ENCODE measurements at places on chromosomes 5 and 9. TPM values are rescaled to one million over a fixed set of nuclear protein-coding genes. Genes with fewer than 3 reads are reported as not detected.

GRCh38 chr5:9722601-9723180 is 92.5 kb upstream of the TAS2R1 start:
- H3K27ac ChIP-seq = no peak overlapping the region
- no peaks in the 10 kb centered on the region for H3K36me3 ChIP-seq
- H3K27me3 ChIP-seq = no peaks in the 10 kb centered on the region
- H3K4me3 ChIP-seq = no peak overlapping the region

- H3K27ac ChIP-seq = no peak overlapping the region
- no peaks in the 10 kb centered on the region for H3K36me3 ChIP-seq
- no peaks in the 10 kb centered on the region for H3K4me1 ChIP-seq
- H3K4me3 ChIP-seq = no peak overlapping the region
- H3K27me3 ChIP-seq = no peaks in the 10 kb centered on the region
- no peak for DNase-seq
Measured at GRCh38 chr5:125481506-125482465, 735.3 kb upstream of the ZNF608 start.

- no peak overlapping the region for H3K27ac ChIP-seq
- no peak for DNase-seq
- H3K27me3 ChIP-seq = no peaks in the 10 kb centered on the region
- no peak overlapping the region for H3K4me3 ChIP-seq
- H3K4me1 ChIP-seq = no peaks in the 10 kb centered on the region
- H3K36me3 ChIP-seq = no peaks in the 10 kb centered on the region
Measured at GRCh38 chr5:104955479-104955878, 1392.9 kb upstream of the NUDT12 start.

The GRIN3A gene
- total RNA-seq = not detected

The NUTM2F gene
- total RNA-seq = not detected

All from activated CD8-positive, alpha-beta memory T cell treated with anti-CD3 and anti-CD28 coated beads, Interleukin-2, amount 10 ng/mL, durations not matched to agents 7 days and 5 days (primary cell).